ENCODE measurements at places on chromosomes 7 and 10. TPM values are rescaled to one million over a fixed set of nuclear protein-coding genes. Genes with fewer than 3 reads are reported as not detected.

ZPBP gene
- total RNA-seq = 0.21 TPM

DMBT1 gene
- 0.48 TPM for total RNA-seq

FAM131B gene
- total RNA-seq = 4.1 TPM

CFAP70 gene
- total RNA-seq = 2.2 TPM

ADGRA1 gene
- total RNA-seq = not detected

ATOH7 gene
- not detected for total RNA-seq

PNLIP gene
- not detected for total RNA-seq

- no peak for DNase-seq
Observed at GRCh38 chr10:100979791-100980272, 7.5 kb downstream of the MRPL43 start.

DNA sequence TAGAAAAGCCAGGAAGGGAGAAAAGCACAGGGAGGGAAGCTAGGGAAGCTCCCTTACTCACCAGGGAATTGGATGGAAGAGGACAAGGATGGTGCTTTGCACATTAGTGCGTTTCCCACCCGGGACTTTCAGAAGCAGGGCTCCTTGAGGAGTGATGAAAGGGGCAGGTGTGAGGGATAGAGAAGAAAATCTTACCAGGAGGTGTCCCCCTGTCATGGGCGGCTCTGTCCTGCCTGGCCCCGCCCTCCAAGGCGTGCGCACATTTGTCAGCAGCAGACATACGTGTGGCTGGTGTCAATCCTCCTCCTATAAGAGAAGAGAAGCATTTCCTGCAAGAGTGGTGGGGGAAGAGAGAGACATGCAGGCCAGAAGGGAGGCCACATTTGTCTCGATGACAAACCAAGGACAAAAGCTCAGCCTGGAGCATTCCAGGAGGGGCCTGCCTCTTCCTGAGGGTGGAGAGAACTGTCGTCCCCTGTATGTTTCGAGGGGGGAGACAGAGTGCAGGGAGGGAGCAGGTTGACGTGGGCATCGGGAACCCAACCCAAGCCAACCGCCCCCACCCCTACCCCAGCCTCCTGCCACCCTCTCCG lies 47.4 kb upstream of the COMTD1 start:
- no peak for DNase-seq

DNA sequence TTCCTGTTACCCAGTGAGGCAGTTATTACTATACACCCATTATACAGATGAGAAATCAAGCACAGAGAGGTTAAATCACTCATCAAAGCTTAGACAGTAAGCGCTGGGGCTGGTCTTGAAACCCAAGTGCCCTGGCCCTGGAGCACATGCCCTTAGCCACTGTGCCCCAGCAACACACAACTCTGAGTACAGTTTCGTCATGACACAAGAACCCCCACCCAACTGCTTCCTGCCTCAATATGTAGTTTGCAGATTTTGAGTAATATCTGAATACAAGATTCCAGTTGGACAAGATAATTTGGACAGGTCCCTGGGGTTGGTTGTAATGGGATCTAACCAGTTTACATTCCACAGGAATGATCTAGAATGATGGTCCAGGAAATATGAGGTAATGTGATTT lies 62.8 kb downstream of the SH3PXD2A start:
- DNase-seq = no peak

DNA sequence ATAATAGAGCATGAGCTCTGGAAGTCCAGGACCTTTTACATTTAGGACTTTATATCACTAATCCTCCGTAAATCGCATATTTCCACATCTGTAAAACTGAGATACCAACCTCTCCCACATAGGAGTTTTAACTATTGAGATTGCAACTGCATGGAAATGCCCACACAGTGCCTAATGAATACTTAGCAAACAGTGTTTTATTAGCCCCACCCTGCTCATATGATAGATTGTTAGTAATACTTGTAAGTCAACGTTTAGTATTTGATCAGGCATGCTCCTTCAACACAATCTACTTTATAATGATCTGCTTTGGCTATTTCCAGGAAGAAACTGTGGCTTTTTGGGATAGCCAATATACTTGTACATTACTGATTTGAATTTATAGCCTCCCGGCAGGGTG lies 8.5 kb downstream of the PDZD8 start:
- no peak for DNase-seq

DNA sequence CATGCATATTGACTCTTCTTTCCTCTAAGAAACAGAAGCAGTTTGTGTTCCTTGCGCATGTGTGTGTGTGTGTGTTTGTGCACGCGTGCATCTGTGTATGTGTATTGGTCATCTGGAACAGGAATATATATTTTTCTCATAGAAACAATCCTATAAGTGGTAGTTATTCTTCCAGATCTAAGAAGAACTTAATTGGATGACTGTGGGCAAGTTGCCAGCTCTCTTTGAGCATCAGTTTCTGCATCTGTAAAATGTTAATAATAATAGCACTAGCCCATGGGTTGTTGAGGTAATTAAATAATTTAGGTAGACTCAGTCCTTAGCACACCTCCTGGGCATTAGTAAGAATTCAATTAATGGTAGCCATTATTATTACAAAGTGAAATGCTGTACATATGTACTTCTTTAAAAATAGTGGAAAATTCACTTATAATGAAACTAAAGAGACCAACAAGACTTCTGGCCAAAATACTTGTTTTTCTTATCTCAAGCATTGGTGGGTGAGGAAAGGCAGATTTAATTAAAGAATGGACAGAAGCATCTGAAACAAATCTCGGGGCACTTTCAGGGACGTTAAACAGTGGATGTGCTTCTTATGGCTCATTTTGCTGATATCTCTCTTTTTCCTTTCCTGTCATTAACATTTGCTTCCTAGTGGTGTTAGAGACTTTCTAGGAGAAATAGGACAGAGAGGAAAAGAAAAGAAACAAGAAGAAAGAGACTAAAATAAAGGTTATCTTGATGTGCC lies 124.9 kb upstream of the HABP2 start:
- no peak for DNase-seq

GRCh38 chr10:9957351-9957750 lies 1060.3 kb upstream of the CELF2 start:
- no peak for DNase-seq

DNA sequence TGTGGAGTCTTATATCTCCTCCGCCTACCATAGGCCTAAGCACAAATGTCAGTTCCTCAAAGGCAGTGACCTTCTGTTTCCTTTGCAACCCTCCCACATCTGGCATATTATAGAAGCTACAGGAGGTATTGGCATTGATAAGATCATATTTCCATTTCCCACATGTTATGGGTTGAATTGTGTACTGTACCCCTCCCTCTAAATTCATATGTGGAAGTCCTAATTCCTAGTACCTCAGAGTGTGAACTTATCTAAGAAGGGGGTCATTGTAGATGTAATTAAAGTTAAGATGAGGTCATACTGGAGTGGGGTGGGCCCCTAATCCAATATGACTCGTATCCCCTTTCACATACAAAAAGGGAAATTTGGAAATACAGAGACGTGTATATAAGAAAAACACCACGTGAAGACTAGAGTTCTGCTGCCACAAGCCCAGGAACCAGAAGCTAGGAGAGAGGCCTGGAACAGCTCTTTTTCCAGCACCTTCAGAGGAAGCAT lies 6.1 kb upstream of the LAMB4 start:
- DNase-seq = no peak

GRCh38 chr10:116253716-116254115 lies 19.3 kb downstream of the GFRA1 start:
- DNase-seq = no peak

GRCh38 chr10:77001206-77001605 lies 636.4 kb downstream of the KCNMA1 start:
- no peak for DNase-seq

- no peak for DNase-seq
Observed at GRCh38 chr7:87038993-87039690, 20.3 kb downstream of the ELAPOR2 start.

DNA sequence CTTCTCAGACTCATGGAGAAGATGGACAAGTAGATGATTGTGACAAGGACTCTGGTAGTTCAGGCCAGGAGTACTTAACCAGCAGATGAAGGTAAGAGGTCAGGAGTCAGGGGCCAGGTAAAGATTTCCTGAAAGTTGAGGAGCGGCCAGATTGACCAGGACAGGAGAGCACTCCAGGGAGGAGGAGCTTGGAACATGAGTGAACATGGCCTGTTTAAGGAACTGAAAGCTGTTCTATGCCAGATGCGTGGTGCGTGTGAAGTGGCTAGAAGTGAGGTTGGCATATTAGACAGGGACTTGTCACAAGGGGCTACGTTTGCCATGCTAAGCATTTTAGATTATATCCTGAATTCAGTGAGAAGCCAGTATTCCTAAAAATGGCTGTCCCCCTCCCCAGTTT lies 157.2 kb downstream of the WNT2 start:
- no peak for DNase-seq

GRCh38 chr10:69829775-69830174 lies 28.1 kb downstream of the COL13A1 start:
- no peak for DNase-seq

Data from urinary bladder (tissue), 4 donors.